ENCODE measurements at places on chromosomes 13 and 19.

DNA sequence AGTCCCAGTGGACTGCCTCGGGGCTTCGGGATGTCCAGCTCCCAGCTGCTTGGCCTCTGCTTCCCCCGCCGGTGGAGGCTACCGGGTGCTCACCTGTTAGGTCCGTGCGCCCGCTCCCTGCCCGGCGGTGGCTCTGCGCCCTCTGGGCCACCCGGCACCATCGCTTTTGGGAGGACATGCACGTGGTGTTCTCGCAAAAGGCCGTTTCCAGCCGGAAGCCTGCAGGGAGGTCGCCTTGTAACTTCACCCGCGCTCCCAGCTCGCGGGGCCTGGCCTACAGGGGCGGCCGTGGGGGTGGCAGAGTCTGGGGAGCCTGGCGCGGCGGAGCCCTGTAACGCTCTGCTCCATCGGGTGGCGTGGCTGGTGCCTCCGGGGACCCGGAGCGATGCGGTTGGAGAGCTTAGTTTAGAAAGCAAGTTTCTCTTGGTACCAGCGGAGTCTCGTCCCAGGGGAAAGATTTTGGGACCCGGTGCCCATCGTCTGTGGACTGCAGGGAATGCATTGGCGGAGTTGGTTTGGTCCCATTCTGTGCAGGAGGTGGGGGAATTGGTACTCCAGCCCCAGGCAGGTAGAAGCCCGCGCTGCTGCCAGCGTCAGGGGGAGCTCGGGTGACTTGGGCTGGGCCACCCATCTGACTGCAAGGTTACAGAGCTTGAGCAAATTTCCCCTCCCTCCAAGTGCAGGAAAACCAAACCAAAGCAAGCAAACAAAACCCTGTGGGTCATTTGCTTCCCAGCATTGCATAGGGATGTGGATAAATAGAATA lies 673 bp downstream of the SPATA13 start:
- DNase-seq, result no peak

GRCh38 chr13:55038230-55038629 lies 2009.6 kb downstream of the OLFM4 start:
- DNase-seq, result no peak

- no peak for DNase-seq
These were observed 136.1 kb downstream of the LACC1 start for GRCh38 chr13:44015811-44016210.

DNA sequence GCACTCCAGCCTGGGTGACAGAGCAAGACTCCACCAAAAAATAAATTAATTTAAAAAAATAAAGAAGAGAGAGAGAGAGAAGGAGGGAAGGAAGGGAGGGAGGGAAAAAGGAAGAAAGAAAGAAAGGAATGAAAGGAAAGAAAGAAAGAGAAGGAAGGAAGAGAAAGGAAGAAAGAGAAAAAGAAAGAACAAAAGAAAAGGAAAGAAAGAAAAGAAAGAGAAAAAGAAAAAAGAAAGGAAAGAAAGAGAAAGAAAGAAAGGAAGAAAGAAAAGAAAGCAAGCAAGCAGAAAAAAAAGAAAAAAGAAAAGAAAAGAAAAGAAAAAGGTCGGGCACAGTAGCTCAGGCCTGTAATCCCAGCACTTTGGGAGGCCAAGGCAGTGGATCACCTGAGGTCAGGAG lies 14.9 kb upstream of the ZNRF4 start:
- no peak for DNase-seq

DNA sequence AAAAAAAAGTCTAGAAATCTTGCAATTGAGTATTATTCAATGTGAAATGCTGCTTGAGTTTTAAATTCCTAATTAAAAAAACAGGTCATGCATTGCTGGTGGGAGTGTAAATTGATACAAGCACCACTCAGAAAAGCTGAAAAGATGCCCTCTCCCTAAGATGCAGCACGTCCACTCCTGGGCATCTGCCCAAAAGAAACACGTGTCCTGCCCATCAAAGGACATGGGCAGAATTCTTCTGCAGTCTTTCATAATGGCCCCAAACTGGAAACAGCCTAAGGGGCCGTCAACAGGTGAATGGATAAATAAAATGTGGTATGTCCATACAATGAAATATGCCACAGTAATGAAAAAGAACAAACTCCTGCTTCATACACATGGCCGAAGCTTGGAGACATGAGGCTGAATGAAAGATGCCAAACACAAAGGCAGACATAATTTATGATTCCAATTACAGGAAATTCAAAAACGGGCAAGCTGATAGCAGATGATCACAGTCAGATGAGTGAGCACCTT lies 7.8 kb downstream of the POU2F2 start:
- no peak for DNase-seq

GRCh38 chr13:62209529-62209928 lies 793.9 kb upstream of the PCDH20 start:
- DNase-seq, result no peak

GRCh38 chr19:609004-609346 lies 19.3 kb downstream of the HCN2 start:
- no peak for DNase-seq

- DNase-seq, result no peak
These were observed 118.6 kb upstream of the ZNF536 start for GRCh38 chr19:30253581-30253996.

- no peak for DNase-seq
These were observed 9.8 kb upstream of the ZSCAN5A start for GRCh38 chr19:56324436-56324835.

- DNase-seq, result no peak
These were observed 90.5 kb downstream of the ZNF708 start for GRCh38 chr19:21238670-21239069.

DNA sequence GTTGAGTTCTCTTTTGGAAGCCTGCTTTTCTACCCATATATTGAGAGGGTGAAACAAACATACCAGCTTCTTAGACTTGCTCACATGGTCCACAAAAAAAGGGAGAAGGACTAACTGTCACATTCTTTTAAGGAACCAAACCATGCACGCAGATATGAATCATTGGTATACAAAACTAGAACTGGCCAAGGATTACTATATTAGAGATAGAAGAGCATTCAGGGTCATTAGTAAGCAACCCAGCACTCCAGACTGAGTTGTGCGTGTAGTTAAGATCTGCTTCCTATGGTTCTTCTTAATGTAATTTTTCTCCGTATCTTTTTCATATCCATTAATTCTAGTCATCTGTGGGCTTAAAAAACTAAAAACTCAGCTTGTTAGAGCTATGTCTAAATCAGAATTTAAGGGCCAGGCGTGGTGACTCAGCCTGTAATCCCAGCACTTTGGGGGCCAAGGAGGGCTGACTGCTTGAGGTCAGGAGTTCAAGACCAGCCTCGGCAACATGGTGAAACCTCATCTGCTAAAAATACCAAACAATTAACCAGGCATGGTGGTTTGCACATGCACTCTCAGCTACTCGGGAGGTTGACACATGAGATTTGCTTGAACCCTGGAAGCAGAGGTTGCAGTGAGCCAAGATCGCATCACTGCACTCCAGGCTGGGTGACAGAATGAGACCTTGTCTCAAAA lies 19.6 kb downstream of the ALG5 start:
- no peak for DNase-seq

DNA sequence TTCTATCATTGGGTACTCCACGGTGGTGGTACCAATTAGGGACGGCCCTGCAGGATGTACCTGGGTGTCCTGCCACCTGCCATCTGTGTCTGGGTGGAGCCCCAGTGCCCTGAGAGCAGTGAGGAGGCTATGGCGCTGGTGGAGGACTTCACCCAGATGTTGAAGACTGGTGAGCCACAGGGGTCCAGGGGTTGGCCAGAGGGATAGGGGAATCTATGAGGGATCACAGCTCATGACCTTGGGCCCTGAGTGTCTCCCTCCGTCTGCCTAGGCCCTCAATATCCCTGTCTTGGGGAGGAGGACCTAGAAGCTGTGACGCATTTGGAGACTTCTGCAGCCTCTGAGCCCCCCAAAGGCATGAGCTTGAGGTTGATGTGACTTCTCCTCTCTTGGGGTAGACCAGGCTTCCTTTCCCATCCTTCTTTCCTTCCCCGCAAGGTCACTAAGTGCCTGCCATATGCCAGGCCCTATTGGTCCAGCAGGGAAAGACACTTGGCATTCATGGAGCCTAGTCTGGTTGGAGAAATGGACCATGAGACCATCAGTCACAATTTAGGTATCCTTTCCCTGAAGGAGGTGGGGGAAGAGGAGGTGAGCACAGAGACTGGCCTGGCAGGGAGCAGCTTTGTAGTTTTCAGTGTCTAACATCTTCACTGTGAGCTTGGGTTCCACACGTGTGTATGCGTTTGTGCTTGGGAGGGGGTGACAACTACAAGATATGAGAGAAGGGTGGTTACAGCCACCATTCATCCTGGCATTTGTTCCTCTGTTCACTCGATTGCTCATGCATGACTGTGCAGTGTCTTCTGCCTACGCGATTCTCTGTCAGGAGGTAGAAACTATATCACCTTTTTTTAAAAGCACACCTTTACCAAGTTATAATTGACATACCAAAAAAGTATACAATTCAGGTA lies 5.1 kb upstream of the MZF1 start:
- DNase-seq, result no peak

DNA sequence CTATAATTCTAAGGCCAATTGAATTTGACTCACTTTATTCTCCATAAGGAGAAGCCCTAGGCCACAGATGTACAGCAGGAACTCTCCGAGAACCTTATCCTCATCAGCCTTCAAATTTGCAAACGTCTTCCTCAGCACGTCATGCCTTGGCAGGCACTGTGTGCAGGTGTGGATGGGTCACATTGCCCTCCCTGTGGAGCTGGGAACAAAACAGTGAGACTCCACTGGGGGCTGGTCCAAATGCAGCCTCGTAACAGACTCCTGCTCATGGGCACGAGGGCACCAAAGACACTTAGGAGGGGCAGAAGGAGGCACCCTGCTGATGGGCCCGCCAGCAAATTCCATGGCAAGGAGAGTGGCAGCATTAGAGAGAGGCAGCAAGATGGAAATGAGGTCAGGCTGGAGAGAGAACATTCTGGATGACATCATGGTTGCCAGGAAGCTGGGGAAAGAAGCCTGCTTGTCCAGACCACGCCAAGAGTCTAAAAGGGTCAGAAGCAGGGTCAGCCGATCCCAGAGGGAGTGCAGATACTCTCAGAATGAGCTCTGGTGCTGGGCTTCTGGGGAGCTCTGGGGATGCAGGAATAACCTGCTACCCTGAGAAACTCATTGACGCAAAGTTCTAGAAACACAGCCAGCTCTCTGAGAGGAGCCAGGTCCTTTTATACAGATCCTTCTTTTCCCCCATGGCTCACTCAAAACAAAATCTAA lies 242.2 kb downstream of the B3GLCT start:
- DNase-seq, result no peak

DNA sequence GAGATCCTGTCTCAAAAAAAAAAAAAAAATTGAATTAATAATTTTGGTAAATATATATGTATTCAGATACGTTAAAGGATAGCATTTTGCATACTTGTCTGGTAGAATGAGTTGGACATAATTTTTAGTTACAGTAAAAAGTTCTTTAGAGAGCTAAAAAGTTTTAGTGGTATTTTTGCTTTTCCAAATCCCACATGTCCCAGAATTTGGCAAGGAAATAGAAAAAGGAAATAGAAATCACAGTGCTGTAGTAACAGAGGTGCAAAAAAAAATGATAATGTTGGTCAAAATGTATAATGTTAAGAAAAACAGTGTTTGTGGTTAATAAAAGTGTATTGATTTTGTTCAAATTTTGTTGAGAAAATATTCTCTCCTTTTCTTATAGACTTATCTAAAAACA lies 96.8 kb downstream of the LRCH1 start:
- DNase-seq, result no peak

GRCh38 chr13:69618838-69619237 lies 488.8 kb upstream of the ATXN8OS start:
- no peak for DNase-seq

DNA sequence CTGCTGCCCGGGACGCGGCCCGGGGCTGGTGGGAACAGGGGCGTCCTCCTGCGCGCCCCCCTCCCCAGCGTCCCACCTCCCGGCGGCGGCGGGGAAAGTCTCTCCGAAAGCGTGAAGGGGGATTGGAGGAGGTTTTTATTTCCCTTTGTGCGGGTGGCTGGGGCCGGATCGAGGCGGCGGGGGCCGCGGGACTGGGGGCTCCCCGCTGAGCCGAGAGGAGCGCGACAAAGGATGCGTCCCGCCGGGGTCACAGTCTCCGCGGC lies 132 bp downstream of the SHD start:
- DNase-seq, result no peak

GRCh38 chr13:110965038-110965754 lies 50.3 kb upstream of the ANKRD10 start:
- peak; percentile 67 for DNase-seq

GRCh38 chr13:21164631-21165030 lies 11.7 kb downstream of the SKA3 start:
- DNase-seq, result no peak

GRCh38 chr19:39360599-39360998 lies 18.4 kb downstream of the SAMD4B start:
- DNase-seq, result no peak

DNA sequence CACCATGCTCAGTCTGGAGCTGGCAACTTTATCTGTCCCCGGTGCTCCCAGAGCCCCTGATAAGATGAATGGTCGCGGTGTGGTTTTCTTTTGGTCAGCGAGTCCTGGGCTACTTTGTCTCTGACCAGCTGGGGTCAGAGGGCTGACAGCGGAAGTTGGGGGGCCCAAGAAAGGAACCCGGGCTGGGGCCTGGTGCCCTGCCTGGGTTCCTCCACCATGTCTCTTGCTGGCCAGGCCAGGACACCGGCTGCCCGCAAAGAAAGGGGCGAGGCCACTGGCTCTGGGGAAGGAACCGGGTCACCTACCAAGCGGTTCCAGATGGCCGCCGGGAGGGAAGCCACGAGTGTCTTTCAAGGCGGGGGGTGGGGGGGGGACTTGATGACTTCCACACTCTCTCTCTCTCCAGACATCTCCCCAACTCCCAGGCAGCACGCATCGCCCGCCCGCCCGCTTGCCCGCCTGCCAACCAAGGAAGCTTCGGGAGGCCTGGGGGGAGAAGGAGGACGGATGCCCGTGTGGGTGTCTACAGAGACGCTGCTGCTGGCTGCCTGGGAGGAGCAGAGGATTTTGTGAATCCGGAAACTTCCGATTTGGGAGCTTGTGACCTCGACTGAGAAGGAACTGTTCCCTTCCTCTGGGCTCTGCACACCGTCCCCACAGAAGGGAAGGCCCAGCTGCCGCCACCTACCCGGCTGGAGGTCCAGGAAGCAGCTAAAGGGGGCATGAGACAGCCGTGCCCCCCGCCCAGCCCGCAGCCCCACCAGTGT lies 1.1 kb downstream of the PIP5K1C start:
- no peak for DNase-seq

DNA sequence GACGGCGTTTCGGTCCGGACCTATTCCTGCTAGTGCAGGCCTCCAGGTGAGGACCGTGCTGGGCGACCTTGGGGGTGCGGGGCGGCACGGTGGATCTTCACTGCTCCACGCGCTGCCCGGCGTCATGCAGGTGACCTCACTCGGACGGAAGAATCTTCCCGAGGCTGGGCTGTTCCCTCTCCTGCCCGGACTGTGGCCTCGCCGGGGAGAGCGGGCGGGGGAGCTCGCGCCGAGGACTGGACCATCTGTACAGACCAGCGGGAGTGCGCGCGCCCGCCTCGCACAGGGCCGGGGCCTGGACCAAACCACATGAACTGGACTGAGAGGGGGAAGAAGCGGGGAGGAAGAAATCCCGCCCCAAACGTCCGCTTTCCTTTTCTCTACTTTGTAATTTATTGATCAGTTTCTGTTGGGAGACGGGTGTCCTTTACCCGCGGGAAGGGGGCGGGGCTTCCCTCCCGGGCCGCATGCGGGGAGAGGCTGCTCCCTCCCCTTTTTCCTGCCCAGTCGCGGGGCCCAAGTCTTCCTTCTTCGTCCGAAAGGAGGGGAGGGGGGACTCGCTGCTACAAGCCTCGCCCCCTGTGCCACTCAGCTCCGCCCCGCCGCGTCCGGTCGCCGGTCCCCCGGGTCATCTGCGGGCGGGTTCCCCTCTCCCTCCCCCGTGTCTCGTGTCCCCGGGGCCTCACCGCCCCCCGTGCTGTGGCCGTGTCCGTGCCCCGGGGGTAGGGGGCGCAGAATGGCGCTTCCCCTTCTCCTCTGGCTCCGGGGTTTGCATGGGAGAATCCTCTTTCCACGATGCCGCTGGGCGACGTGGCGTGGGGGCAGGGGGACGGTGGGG lies 4.9 kb downstream of the HRC start:
- DNase-seq, result peak; percentile 64
